ENCODE measurements at places on chromosomes 4 and X. TPM values are rescaled to one million over a fixed set of nuclear protein-coding genes. Genes with fewer than 3 reads are reported as not detected.

- peak; percentile 31 for DNase-seq
These were observed 793 bp downstream of the TSPAN7 start for GRCh38 chrX:38561951-38562719.

DNA sequence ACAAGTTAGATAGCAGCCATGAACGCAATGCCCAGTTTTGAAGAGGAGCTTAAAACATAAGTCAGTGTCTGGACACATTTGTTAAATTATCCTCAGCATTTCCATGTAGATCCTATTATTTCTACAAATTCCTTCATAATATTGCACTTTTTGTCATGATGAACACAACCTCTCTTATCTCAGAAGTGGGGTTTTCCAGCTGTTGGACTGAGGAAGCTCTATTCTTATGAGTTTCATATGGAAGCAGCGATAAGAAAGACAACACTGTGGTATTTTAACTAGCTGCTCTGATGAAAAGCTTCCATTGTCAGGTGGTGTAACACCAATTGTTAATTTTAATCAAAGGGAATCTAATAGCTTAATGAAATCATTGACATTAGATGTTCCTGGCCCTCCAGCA lies 308.7 kb downstream of the GBA3 start:
- DNase-seq = no peak

DNA sequence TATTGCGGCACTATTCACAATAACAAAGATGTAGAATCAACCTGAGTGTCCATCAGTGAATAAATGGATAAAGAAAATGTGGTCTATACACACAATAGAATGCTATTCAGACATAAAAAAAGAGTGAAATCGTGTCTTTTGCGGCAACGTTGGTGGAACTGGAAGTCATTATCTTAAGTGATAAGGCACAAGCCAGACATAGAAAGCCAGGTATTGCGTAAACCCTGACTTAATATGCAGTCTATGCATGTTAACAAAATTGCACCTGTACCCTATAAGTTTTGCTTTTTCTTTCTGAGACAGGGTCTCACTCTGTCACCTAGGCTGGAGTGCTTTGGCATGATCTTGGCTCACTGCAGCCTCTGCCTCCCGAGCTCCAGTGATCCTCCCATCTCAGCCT lies 28.6 kb downstream of the KIAA0232 start:
- no peak for DNase-seq

DNA sequence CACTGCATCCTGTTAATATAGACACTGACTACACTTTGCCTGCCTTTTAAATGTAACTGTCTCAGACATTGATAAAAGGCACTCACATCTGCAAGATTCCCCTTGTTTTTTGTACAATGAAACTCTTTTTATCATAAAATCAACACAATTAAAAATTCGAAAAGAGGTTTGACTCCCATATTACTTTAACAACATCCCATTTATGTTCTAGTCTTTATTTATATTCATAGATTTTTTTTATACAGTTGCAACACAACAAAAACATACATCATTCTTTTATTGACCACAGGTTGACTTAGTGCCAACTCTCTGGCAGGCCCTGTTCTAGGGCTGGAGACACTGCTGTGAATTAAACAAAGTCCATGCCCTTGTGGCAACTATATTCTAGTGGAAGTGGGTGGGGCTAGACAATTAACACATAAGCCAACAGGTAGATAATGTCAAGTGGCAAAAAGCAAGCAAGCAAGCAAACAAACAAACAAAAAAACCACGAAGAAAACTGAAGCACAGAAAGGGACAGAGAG lies 36.8 kb downstream of the ANK2 start:
- DNase-seq = no peak

DNA sequence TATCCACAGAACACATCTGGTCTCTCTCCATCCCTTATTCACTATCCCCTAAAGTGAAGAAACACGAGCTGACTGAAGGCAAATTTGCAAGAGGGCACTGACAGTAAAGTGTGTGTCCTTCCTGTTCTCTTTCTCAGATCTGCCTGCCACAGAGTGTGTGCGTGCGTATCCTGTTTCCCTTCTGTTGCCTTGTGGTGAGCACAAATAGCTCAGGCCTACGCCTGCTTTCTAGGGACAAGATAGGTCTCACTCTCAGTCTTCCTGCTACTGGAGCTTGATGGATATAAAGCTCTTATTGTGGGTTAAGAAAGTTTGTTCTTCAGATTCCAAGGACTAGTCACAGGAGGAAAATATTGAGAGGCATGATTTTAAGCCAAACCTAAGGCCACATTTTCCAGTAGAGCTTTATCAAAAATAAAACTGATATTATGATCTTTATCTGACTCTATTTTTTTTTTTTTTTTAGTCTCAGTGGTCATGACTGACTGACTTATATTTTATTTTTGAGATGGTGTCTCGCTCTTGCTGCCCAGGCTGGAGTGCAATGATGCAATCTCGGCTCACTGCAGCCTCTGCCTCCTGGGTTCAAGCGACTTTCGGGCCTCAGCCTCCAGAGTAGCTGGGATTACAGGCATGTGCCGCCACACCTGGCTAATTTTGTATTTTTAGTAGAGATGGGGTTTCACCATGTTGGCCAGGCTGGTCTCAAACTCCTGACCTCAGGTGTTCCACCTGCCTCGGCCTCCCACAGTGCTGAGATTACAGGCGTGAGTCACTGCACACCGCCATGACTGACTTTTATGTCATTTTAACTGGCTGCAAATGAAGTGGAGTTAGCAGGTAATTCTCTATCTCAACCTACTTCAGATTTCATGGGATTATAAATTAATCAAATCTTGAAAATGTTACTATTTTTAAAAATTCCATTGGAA lies 140.3 kb upstream of the SH3RF1 start:
- no peak for DNase-seq

Gene COL25A1
- 1.7 TPM for polyA plus RNA-seq

Gene CSAG3
- not detected for polyA plus RNA-seq

Data from left lung (tissue), 14 donors.